Stimulated activated CD8-positive, alpha-beta memory T cell treated with anti-CD3 and anti-CD28 coated beads, Interleukin-12 subunit alpha, Interleukin-12 subunit beta, amount 100 ng/mL, for 1 hour (primary cell): ENCODE measurements at places on chromosomes 2 and 18.

- no peak for DNase-seq
Observed at GRCh38 chr2:1727101-1727771, 17.1 kb downstream of the PXDN start.

DNA sequence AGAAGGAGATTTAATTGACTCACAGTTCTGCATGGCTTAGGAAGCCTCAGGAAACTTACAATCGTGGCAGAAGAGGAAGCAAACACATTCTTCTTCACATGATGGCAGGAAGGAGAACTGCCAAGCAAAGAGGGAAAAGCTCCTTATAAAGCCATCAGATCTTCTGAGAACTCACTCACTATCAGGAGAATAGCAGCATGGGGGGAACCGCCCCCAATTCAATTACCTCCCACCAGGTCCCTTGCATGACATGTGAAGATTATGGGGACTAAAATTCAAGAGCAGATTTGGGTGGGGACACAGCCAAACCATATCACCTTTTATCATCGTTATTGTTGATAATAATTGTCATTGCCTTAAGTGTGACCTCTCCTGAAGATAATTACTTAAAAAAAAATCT lies 197.9 kb upstream of the SLC14A2 start:
- DNase-seq = no peak

- DNase-seq = no peak
Observed at GRCh38 chr2:207223051-207223450, 57.3 kb upstream of the KLF7 start.

DNA sequence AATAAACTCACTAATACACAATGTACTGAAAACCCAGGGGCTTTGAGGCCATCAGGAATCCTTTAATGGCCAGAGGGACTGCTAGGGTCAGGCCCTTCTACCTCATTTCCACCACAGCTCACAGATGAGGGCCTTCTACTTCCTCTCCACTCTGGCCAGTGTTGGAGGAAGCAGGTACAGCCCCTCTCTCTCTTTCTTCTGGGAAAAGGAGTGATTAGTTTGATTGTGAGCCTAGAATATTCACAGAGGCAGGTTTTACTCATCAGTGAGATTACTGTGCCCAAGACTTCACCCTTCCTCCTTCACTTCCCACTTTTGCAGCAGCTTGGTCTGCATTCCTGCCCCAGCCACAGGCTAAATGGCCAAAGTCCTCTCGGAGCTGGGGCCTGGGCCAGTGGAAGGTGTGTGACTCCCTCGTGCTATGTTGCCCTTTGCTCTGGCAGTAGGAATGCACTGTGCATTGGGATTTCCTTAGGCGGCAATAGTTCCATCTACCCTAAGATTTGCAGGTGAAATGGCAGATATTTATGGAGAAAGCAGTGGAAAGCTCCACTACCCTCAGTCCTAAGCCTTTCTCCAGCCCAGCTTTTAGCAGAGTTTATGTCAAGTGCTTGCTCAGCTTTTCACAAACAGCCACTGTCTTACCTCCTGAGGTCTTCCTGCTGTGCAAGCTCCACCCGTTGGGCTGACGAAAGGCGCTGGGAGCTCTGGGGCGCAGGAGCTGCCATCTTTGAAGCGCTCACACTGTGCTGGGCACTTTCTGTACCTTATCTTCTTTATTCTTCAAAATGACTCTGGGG lies 36.2 kb upstream of the YES1 start:
- no peak for DNase-seq

DNA sequence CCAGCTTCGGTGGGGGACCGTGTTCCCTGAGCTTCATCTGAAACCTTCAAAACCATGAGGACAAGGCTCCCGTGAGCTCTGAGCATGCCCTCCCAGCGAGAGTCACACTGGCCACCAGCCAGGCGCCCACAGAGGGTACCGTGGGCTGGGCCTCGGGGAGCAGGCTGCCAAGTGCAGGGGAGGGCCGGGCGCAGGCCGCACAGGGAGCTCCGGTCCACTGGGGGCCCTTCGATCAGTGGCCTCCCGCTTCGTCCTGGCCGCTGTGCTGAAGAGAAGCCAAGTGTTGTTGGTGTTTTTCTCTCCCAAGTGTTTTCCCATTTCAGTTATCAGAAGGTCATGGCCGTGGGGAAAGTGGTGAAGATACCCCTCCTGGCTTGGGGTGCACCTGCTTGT lies 144.4 kb downstream of the PTGR3 start:
- DNase-seq = no peak

GRCh38 chr18:10405816-10406663 lies 48.4 kb upstream of the APCDD1 start:
- no peak for DNase-seq
